ENCODE measurements at places on chromosomes 16 and 17.

- DNase-seq = no peak
These were observed 46.2 kb downstream of the MARCHF10 start for GRCh38 chr17:62761884-62762283.

DNA sequence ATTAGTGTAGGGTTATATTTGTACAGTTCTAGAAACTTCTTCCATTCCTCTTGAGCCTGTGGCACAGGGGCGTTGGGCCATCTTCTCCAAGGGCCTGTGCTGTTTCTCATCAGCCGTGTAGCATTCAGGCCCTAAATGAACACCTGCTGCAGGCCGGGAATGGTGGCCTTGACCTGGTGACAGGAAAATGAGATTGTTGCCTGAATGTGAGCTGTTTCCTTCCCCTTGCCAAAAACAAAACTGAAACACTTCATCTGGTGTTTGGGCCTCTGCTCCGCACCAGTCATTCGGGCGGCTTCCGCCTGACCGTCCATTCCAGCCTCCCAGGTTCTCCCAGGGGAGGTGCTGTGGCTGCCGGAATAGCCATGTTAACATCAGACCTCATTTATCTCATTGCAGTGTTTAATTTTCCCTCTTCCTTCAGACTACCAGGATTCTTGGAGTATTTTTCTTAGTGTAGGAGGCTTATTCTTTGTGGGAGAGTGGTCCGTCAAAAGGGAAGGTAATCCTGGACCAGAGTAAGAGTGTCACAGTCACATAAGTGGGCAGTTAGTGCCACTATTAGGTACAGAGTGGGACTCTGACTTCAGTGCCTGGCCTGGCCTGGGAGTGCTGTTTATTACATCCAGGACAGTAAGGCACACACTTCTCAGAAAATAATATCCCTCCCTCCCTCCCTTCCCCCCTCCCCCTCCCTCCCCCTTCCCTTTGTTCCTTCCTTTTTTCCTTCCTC is 61.9 kb downstream of the WWP2 start:
- no peak for DNase-seq

DNA sequence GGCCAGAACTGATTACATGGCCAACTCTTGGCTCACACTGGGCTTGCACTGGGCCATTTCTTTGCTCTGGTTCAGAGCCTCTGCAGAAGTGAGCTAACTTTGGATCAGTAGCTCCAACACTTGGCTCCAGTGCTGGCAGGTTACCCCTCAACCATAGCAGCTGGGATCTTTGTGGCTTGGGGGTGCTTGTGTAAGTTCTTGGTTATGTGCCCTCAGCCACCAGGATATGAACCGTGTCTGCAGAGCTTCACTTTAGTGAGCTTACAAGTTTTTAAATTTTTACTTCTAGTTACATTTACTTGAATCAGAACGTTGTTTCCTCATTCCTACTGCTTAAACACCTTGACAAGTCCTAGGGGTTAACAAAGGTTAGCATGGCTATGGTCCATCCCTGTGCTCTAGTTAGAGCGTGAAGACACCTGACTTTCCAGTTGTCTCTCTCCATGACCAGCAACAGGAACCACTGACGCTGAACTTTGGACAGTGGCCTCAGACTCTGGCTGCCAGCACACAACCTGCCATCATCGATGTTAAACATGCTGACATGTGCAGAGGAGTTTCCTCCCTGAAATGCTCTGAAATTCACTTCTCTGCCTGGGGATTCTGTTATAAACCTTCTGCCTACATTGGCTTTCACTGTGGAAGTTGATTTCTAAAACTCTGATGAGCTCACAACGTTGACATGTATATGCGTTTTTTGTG is 4.1 kb downstream of the PDF start:
- DNase-seq = no peak

GRCh38 chr17:12911239-12911638 is 106.6 kb downstream of the ELAC2 start:
- no peak for DNase-seq

DNA sequence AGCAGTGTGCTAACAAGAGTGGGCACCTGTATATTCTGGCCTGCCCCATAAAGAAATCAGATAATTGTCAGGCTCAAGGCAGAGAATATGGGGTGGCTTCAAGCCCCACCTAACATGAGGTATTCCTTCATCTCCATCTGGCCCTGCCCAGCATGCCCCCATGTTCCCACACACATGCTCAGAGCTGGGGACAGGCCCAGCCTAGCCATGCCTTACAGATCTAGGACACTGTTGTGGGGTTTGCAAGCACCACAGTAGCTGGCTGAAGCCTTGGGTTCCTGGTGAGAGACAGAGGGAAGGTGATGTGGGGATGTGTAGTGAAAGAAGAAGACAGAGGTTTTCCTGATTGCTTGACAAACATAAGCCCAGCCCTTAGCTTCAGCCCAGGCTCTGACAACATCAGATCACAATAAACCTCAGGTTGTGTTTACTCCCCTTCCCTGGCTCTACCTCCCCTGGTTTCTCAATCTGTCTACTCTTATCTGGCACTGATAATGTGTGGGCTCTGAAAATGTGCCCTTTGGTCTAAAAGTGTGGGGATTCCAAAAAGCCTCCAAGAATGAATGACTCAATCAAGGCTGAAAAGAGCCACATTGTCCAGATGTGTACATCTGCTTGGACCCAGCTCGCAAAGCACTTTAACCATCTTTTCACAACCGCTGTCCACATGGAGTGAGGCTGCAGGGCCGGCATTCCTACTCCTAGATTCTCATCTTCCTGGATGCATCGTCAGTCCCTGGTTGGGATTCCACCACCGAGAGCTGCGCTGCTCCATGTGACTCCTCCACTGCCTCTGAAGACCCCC is 34.4 kb downstream of the CDRT4 start:
- DNase-seq = no peak

DNA sequence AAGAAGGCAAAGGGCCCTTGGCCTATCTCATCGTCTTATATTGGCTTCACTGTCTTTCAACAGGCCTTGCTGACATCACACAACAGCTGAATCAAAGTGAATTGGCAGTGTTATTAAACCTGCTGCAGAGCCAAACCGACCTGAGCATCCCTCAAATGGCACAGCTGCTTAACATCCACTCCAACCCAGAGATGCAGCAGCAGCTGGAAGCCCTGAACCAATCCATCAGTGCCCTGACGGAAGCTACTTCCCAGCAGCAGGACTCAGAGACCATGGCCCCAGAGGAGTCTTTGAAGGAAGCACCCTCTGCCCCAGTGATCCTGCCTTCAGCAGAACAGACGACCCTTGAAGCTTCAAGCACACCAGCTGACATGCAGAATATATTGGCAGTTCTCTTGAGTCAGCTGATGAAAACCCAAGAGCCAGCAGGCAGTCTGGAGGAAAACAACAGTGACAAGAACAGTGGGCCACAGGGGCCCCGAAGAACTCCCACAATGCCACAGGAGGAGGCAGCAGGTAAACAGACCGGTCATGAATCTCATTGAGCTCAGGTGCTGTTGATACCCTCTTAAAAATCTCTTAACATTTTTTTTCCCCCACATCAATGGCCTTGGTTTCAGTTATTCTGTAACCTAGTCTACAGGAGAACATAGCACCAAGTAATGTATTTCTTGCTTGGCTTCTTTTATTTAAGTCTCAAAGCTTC is 64.7 kb downstream of the CDK12 start:
- peak; percentile 33 for DNase-seq

DNA sequence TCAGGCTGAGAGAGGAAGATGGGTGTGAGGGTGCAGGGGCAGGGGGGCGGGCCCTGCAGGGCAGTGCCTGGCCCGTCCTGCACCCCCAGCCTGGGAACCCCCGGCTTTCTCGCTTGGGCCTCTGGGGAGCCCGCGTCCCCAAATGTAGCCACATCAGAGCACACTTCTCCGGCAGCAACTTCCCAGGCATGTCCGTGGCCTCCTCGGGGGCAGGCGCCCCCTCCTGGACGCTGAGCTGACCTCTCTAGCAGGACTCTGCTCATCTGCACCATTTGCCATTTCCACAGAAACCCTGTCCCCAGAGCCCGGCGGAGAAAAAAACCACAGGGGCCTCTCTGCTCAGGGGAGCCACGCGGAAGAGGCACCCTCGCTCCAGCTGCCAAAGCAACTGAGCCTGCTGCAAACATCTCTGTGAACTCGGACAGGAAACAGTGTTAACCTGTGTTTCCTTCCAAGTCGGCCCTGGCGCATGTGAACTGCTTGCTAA is 63.4 kb downstream of the KLHDC4 start:
- no peak for DNase-seq

GRCh38 chr16:90004577-90004976 is 14.7 kb downstream of the DBNDD1 start:
- no peak for DNase-seq

- no peak for DNase-seq
These were observed 533 bp downstream of the SLC6A4 start for GRCh38 chr17:30234964-30235363.

GRCh38 chr17:14621826-14622614 is 321.1 kb downstream of the HS3ST3B1 start:
- DNase-seq = no peak

GRCh38 chr17:80940171-80941123 is 51.2 kb upstream of the CHMP6 start:
- DNase-seq = no peak

- no peak for DNase-seq
These were observed 26.0 kb upstream of the MPHOSPH6 start for GRCh38 chr16:82195917-82196494.

- no peak for DNase-seq
These were observed 24.6 kb upstream of the LRRC75A start for GRCh38 chr17:16516594-16517051.

GRCh38 chr17:40417258-40417608 is 463 bp downstream of the TOP2A start:
- DNase-seq = no peak

GRCh38 chr17:75450270-75450669 is 6.2 kb upstream of the TMEM94 start:
- no peak for DNase-seq

DNA sequence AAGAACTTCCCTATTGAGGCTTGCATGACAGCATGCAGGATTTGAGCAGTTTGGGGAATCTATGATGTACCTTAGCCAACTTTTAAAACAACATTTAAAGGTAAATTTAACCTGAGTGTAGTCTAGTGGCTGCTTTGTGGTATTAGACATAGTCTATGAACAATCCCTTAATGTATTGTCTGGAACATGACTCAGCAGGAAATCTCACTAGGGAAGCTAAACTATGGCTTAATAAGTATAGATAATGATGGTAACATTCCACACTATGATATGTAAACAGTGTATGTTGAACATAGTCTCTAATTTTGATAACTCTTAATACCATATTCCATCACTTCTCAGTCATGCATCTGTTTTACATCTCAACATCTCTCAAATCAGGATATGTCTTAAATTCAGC is 52.1 kb upstream of the SLC12A3 start:
- DNase-seq = no peak

- no peak for DNase-seq
These were observed 44.5 kb downstream of the CLEC16A start for GRCh38 chr16:10988879-10989278.

- DNase-seq = no peak
These were observed 25.4 kb upstream of the KRT20 start for GRCh38 chr17:40910441-40910841.

- no peak for DNase-seq
These were observed 40.7 kb downstream of the SOST start for GRCh38 chr17:43717913-43718312.

GRCh38 chr17:48439110-48439850 is 9.3 kb upstream of the SKAP1 start:
- DNase-seq = no peak

- DNase-seq = no peak
These were observed 26.7 kb upstream of the CFAP20 start for GRCh38 chr16:58155839-58156238.

GRCh38 chr17:57902800-57903759 is 52.1 kb downstream of the CUEDC1 start:
- DNase-seq = no peak

DNA sequence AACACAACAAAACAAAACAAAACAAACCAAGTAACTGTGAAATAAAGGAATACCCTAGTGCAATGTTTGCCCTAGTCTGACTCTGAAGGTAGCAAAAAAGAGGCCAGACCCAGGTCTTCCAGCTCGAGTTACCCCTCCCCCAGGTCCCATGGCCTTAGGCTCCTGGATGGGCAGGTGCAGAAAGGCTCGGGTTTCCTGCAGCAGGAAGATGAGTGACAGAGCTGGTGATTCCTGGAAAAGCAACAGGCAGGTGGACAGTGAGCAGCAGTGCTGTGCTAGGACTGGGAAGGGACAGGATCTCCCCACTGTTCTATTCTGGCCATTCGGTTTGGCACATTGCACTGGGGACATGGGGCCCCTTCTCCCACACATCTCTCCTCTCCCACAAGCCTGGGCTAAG is 42.9 kb upstream of the MRTFB start:
- no peak for DNase-seq

- no peak for DNase-seq
These were observed 1.5 kb downstream of the GAS7 start for GRCh38 chr17:10196941-10197340.

DNA sequence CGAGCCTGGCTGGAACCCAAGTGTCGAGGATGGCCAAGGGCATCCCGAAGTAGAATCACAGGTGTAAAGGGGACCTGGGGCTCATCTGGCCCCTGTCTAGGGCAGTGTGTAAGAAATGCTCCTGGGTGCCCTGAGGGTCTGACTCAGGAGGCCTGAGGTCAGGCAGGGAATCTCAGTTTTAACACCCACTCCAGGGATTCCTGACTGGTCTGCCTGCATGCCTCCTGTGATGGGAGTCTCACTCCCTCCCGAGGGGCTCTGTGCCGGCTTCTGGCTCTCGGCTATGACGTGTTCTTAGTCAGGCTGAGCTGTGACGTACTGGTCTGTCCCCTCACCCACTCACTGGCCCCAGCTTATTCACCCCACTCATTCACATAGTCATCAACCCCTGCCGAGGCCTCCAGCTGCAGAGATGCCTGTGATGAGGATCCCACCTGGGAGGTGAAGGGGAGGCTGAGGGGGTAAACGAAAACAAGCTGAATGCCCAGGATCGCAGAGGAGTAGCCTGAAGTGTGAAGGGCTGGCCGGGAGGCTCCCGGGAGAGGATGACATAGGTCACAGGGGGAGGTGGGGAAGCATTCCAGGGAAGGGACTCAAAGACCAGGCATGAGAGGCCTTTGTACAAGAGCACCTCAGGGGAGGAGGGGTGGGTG is 23.8 kb downstream of the FAM83G start:
- no peak for DNase-seq

All from globus pallidus (tissue), 1 donor.